Naive B cell (primary cell): ENCODE measurements at places on chromosomes 7 and 10. TPM values are rescaled to one million over a fixed set of nuclear protein-coding genes. Genes with fewer than 3 reads are reported as not detected.
A peak's percentile ranks its signal among the peaks of the same experiment; 100 is the strongest.

- DNase-seq = no peak
Observed at GRCh38 chr10:12067336-12067735, 1.4 kb upstream of the DHTKD1 start.

- no peak for DNase-seq
Observed at GRCh38 chr7:16063716-16064675, 357.3 kb downstream of the CRPPA start.

DNA sequence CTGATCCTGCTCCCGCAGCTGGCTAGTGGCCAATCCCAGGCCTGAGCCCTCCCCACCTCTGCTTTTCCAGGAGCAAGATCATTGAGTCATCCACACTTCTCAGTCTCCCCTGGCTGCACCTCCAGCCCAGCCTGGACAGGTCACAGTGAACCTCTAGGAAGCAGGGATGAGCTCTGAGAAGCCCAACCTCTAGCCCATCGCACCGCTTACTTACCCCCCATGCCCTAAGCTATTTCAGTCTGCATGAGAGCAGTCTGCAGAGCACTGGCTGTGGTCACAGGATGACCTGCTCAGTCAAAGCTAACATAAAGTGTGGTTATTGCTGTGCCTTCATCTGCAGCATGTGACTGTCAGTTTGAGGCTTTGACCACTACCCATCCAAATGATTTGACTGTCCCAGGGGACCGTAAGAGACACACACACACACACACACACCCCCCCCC lies 129.2 kb downstream of the SORBS1 start:
- DNase-seq = no peak

DNA sequence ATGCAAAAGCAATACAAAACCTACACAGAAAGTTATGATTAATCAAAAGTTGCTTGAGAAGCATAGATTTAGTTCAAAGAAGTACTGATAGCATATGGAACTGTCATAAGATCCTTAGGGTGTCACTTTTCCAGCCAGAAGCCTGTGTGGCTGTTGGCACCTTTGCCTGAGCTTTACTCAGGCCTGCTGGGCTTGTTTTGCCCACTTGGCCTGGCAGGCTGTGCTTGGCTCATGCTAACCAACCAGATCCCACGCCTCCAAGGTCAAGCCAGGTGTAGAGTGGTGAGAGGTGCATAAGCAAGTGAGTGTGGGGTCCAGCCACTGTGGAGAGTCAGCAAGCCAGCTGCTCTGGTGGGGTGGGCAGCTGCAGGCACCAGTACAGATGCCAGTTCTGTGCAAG lies 12.0 kb upstream of the LIPA start:
- no peak for DNase-seq

GRCh38 chr7:139153832-139154231 lies 44.3 kb upstream of the ZC3HAV1 start:
- no peak for DNase-seq

GRCh38 chr10:22713853-22714478 lies 412 bp downstream of the PIP4K2A start:
- no peak for DNase-seq

GRCh38 chr7:100053215-100053614 lies 3.6 kb downstream of the ZSCAN21 start:
- peak; percentile 15 for DNase-seq

The FAM25G gene
- not detected for polyA plus RNA-seq

The UBN2 gene
- 2.9 TPM for polyA plus RNA-seq

The GIMAP8 gene
- 0.09 TPM for polyA plus RNA-seq

The GLI3 gene
- not detected for polyA plus RNA-seq

The ZNF804B gene
- not detected for polyA plus RNA-seq

The CNPY1 gene
- polyA plus RNA-seq = not detected
